NCI-H1436 treated with DMSO at 0.1 percent for 48 hours (cell line): ENCODE measurements at places on chromosomes 1 and 21.

GRCh38 chr1:101371259-101371658 lies 134.4 kb downstream of the S1PR1 start:
- DNase-seq, result no peak

DNA sequence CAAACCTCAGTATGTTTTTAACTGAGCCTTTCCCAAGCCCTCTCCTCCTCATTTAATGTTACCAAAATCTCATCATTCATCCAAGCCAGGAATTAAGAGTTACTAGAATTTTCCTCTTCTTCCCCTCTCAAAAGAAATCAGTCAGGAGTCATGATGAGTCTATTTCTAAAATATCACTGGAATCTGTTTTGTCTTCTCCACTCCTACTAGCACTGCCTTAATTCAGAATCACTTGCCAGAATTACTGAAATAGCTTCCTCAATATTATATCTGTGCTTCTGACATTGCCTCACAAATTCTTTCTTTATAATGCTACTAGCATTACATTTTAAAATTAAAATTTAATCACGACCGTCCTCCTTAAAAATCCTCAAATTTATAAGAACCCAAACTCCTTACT lies 106.1 kb downstream of the PTGER3 start:
- DNase-seq, result no peak

- DNase-seq, result no peak
These were observed 14.1 kb upstream of the ZNF436 start for GRCh38 chr1:23383577-23384311.

DNA sequence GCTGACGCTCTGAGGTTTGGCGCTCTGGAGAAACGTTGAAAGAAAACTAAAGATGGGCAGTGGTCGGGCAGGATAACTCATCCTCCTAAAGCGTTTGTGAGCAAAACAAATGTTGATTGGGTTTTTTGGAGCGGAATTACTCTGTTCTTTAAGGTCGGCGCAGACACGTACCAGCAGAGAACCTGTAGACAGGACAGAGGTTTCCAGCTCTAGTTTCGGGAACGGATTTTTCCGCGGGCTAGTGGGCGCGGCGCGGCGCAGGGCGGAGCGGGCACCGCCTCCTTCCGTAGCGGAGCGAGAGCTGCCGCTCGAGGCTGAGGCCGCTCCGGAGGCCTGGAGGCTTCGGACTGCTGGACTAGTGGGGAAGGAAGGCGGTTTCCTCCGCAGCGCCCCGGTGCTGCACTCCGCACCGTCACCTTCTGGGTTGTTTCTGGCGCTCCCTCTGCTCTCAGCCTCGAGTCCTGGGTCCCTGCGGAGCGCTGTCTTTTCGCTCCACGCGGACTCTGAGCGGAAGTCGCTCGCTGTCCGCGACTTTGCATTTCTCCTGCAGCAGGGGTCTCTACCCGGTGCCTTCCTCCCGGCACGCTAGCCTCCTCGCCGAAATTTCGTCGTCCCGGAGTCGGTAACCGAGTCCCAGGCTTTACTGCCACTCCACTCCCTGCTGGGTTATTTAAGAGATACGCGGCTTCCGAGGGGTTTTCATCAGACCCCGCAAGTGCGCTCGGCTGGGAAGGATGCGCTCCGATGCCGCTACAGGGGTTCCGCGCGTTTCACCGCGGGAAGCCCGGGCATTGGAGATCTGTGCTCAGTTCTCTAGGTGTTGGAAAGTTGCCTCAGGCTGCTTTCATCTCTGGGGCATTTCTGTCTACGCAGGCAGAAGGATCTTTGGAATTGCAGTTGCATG lies 7.0 kb downstream of the FOXD2 start:
- no peak for DNase-seq

DNA sequence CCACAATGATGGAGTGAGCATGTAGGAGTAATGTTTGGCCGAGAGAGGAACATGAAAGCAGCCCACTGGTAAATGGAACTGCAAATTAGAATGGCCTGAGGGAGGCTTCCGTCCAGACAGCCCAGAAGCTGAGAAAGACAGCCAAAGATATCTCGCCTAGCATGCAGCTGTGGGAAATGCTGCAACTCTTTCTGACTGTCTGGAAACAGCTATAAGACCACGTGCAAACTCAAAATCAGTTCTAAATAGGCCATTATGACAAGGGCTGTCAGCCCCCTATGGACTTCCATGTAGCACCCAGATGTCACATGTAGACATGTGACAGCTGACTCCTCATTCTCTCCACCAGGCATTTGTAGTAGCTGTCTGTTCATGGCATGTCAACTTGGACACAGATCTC lies 62.9 kb upstream of the ATP1A1 start:
- no peak for DNase-seq

DNA sequence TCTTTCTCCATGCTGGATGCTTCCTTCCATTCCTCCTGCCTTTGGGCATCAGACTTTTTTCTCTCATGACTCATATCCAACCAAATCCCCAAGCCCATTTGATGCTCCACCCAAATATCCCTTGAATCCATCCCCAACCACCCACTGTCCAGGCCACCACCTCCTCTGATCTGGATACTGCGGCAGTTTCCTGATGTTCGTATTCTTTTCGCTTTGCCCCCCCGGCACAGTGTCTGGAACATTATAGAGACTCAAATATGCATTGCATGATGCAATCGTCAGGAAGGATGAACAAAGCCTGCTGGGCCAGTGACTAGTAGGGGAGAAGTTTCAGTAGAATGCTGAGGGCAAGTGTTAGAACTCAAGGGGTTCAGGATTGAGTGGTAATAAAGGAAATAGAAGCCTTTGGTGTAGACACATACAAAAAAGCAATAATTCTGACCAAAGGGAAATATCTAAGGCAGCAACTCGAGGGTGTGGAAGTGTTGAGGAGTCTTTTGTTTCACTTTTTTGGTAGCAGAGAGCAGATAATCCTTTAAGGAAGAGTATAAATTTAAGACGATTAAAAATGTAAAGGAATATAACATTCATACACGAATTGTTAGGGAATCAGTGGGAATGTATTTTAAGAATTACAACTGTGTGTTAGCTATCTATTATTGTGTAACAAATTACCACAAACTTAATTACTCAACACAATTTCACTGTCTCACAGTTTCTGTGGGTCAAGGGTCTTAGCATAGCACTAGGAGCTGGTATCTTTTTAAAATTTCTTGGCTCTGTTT lies 7.5 kb downstream of the S100A11 start:
- DNase-seq, result no peak

DNA sequence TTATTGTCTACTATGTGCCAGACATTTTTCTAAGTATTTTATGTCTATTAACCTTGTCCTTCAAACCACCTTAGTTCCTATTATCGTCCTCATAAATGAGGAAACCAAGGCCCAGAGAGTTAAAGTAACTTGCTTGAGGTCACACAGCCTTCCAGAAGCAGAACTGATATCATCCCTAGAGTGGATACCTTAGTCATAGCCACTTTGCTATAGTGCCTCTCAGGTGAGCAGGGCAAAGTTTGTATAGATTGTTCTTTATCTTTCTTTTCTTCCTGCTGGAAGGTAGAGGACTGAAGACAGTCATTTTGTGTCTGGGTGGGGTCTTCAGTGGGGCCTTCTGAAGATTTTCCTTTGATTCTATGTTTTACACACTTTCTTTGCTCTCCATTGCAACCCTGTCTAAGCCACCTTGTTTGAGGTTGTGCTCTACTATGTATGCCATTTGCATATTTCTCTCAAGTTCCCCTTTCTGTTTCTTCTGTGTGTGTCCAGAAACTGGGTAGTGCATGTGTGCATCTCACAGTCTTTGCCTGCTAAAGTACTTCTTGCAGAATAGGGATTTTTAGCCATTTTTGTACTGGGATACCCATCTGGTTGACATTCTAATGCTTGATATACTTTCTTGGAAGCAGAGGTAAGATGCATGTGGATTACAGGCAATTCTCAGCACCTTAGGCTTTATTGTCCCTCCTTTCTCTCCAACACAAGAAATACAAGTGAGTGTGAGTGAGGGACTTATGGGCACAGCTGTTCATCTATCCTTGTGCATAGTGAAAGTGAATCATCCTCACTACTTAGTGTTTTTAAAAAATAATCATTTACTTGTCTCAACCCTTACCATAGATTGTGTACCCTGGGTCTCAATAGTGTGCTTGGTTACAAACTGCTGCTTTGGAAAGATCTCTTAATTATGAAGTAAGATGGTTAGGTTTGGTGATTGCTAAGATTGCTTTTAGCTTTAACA lies 207.6 kb upstream of the HMCN1 start:
- DNase-seq, result no peak

DNA sequence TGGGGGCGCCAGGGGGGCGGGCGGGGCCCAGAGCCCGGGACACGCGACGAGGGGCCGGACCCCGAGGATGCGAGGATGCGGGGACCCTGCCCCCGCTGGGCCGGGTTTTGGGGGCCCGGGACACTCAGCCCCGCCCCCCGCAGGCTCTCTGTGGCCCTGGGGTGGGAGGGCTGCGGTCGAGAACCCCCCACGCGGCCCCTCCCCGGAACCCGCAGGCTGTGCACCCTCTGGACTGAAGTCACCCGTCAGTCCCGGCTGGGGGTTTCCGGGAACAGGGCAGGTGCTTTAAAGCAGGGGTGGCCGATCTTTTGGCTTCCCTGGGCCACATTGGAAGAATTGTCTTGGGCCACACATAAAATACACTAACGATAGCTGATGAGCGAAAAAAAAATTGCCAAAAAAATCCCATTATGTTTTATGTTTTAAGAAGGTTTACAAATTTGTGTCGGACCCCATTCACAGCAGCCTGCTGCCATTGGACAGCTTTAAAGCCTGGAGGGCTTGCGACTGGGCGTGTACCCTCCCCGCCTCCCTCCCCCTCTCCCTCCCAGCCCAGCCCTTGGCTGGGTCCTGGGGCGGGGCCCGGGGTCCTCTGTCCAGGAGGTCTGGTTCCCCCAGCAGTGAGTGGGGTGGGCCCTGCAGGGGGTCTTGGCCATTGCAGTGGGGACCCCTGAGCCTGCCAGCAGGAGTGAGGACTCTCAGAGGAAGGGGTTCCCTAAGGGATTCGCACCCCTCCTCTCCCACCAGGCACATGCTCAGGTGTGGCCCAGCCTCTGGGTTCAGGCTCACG lies 21.6 kb upstream of the C1orf159 start:
- DNase-seq, result no peak

- DNase-seq, result peak; percentile 55
These were observed 857.4 kb downstream of the USP25 start for GRCh38 chr21:16587141-16587581.

GRCh38 chr1:115184260-115184950 lies 95.1 kb upstream of the TSPAN2 start:
- DNase-seq, result no peak

- no peak for DNase-seq
These were observed 18.8 kb downstream of the JUN start for GRCh38 chr1:58765006-58765405.
